ENCODE measurements at places on chromosomes 1 and 21.

DNA sequence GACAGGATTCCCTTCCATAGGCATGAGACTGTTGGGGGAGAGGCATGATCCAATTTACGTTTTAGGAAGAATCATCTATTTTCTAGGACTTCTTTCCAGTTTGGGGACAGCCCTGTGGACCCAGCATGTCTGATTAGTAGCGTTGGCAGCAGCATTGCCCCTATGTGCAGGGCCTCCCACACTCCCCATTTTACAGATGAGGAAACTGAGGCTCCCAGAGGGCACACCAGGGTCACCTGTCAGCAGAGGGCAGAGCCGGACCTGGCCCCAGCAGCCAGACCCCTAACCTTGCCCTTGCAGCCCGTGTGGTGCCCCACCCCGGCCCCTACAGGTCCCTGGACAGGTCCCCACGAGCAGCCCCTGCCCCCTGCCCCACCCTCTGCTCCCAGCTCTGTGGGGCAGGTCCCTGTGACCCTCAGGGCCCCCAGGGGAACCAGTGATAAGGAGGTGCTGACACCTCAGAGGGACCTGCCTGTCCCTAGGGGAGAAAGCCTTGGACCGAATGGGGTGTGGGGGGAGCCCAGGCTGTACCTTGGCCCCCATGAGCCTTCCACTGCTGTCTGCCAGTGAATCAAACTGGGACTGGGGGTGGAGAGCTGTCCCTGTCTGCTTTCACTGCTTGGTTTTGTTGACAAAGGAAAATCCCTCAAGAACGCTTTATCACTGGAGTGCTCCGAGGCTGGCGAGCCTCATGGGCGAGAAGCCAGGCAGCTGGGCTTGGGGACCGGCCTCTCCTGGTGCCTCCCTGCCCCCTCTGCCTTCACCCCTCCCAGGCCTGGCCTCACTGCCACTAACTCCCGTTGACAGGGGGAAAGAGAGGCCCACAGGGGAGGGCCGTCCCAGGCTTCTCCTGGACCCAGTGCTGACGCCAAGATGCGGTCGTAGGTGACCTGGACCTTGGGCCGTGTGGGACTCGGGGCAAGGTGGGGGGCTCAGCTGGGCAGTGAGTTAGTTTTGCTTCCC, 39.4 kb upstream of the CCDC27 start:
- DNase-seq = no peak

GRCh38 chr1:214331827-214332423, 51.0 kb downstream of the SMYD2 start:
- peak; percentile 67 for DNase-seq

- no peak for DNase-seq
Measured at GRCh38 chr1:1435106-1435903, at the start of gene VWA1. VWA1 (plus strand) TSS chr1:1435690; CDS start chr1:1435749, 59 bp downstream.

DNA sequence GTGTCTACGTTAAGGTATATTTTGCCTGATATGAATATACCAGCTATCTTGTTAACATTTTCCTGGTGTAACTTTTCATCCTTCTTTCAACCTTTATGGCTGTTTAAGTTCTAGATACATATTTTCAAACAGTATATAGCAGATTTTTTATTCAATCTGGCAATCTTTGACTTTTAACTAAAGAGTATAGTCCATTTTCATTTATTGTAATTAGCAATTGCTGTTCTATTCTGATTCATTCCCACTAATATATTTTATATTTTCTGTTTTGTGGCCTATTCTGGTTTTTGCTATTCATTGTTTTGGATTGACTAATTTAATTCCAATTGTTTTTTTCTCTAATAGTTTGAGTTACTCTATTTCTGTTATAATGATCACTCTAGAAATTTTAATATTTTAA, 7.3 kb upstream of the C1orf162 start:
- no peak for DNase-seq

DNA sequence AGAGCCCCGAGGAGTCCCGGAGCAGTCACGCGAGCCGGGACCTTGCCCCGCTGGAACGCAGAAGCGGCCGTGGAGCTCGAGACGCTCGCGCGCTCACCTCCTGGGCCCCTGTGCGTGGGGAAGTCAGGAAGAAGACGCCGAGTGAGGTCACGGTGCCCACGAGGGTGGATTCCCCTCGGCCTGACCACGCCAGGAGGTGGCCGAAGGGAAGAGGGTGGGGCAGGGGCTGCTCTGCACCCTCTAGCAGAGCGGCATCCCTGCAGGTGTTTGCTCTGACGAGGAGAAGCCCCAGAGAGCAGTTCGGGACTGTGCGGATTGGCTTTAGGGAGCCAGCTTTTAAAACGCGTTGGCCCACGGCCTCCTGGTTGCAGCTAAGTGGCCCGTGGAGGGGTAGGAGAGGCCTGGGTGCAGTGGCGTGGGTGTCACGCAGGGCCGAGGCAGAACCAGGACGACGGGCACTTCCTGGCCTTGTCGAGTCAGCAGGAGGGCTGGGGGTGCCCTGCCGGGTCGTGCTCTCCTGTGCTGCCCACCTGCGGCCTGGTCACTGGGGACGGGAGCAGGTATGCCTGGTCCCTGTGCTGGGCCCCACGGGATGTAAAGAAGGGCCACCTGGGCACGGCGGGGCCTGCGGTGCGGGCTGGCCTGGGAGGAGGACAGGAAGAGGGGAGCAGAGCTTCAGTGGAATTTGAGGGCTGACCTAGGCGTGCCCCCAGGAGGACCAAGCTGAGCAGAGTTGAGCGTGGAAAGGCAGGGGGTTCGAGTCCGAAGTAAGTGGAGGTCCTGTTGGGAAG, 1.0 kb downstream of the PDXK start:
- DNase-seq = no peak

- no peak for DNase-seq
Measured at GRCh38 chr1:3074800-3075199, 5.8 kb downstream of the PRDM16 start.

- DNase-seq = no peak
Measured at GRCh38 chr1:60762911-60763310, 319.4 kb upstream of the NFIA start.

- DNase-seq = no peak
Measured at GRCh38 chr1:30745156-30745833, 12.3 kb downstream of the LAPTM5 start.

DNA sequence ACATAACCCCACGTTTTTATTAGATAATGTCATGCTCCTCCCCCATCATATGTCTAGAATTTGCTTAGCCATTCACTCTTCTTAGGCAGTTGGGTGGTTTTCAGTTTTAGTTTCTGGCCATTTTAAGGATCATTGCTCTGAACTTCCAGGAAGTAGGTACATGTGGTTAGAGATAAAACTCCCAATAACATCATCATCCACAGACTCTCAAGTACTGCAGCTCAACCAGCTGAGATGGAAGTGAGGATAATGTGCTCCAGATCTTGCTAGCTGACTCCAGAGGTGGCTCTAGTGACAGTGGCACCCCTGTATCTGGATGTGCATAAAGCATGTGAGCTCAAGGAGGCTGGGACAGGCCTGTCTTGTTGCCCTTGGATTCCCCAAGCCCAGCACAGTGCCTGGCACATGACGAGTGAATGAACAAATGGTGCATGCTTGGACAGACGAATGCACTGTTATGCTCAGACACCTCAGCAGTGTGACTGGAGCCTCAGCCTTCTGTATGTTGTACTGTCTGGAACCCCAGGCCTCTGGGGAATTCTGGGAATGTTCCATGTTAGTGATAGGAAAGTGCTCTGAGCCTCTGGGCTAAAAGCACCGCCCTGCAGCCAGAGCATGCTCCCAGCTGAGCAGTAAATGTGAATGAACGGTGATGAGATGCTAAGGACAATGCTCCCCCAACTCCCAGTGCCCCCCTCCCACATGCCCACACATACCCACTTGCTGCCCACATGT, 16.4 kb upstream of the KCNN3 start:
- DNase-seq = no peak

GRCh38 chr1:79042117-79042516, 35.6 kb upstream of the ADGRL4 start:
- no peak for DNase-seq

DNA sequence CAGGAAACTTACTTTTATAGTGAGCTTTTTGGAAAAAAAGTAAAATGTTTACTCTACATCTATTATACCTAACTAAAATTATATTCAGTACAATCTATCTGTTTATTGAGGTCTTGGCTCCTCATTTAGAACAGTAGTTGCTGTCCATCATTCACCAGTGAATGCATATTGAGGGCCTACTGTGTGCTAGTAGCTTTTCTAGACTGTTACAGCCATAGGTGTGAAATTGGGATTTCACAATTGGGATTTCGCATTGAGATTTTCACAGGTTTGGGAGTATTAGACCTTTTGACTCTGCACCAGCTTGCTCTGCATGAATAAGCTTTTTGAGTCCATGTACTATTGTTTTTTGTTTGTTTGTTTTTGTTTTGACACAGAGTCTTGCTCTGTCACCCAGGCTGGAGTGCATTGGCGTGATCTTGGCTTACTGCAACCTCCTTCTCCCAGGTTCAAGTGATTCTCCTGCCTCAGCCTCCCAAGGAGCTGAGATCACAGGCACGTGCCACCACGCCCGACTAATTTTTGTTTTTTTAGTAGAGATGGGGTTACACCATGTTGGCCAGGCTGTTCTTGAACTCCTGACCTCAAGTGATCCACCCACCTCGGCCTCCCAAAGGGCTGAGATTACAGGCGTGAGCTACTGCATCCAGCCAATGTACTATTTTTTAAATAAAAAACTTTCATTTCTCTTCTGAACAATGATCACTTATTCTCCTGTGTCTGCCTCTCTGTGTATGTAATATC, 47.2 kb upstream of the ERRFI1 start:
- DNase-seq = no peak

DNA sequence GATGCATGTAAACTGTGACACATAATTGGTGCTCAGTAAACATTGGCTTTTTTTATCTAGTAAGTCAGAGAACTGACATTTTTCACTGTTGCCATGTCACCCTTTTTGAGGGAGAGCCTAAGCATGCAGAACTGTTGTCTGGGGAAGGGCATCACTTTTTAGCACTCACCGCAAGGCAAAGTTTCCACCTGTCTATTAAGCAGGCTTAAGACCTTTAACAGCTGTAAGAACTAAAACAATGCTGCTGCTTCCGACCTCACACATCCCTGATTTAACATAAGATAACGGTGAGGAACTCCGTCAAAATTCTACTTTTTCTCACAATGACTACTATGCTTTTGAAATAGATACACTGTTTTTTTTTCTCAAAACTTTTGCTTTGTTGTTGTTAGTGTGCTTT, 554.8 kb downstream of the NUF2 start:
- no peak for DNase-seq

- DNase-seq = no peak
Measured at GRCh38 chr1:103326595-103326994, 198.9 kb upstream of the RNPC3 start.
